Hematopoietic multipotent progenitor cell treated with erythropoietin and hydrocortisone succinate and interleukin-3 and kit ligand, for 15 days (in vitro differentiated cells): ENCODE measurements at places on chromosomes 4 and X.

DNA sequence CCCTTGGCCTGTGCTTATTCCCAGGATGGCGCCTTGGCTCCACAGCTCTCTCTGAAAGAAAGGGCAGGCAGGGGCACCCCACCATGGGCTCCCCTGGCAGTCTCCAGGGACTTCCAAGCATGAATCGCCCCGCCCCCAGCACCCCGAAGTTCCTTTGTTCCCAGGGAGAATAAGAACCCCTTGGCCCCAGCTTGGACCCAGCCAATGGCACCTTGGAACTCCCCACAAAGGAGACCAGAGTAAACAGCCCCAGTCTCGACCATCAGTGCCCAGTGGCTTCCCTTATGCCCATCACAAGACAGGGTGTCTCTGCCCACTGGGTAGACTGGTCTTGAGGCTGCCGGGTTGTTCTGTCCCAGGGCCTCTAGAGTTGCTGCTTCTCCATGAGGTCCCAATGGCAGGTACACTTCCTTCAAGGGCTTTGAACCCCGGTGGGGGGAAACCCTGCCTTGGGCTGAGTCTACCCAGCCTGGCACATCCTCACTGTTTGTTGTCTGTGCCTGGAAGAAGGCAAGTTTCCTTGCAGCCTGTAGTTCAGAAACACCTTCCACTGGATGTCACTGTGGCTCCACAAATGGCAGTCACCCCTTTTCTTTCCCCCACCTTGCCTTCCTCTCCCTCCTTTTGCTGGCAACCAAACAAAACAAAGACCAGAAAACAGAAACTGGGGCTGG, 30.8 kb downstream of the NBDY start:
- no peak for DNase-seq

- DNase-seq, result no peak
Measured at GRCh38 chrX:44282753-44283152, 60.7 kb downstream of the EFHC2 start.

- DNase-seq, result peak; percentile 2
Measured at GRCh38 chrX:44344194-44344593, 722 bp upstream of the EFHC2 start.

- no peak for DNase-seq
Measured at GRCh38 chrX:118652717-118653116, 74.7 kb upstream of the IL13RA1 start.

DNA sequence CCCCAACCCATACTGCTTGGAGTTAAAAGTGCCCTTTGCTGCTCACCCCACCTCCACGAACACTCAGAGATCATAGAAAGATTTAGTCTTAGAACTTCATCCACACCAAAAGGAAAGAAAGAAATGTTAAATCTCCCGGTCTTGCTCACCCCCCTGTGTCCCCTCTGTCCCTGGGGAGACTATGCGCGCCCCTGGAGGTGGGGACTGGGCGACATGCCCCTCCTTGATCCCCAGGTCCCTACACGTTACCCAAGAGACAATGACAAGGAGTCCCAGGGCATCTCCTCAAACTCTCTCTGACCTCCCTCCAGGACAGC, 620 bp downstream of the ITM2A start:
- no peak for DNase-seq

DNA sequence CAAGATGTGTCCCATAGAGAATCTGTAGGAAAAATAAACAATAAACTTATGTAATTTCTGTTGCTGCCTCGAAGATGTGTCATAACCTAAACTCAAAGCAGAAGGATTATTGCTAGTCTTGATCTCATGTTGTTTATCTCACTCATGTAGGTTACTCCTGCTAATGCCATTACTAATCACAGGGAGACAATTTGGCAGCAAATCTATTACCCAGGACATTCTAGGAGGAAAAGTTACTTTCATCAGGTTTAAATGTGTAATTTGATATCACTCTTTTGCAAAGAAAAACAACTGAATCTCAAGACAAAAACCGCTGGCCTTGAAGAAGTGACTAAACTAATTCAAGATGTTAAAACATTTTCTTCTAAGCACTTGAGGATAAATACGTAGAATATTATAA, 34.0 kb downstream of the LDOC1 start:
- DNase-seq, result no peak

DNA sequence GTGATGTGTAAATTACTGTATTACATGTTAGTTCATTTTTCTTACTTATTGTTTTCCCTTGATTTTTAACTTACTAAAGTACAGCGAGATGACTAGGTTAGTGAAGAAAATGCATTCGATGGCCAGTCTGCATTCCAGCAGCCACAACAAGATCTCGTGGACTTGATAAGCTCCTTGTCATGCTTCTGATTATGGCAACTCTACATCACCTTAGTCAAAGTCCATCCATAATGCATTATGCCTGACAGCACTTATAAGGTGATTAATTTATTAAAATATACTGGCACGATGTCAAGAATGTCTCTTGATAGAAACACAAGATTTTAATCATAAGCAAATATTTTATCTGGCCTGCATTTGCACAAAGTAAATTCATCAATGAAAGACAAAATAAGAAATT, 109.9 kb upstream of the NAP1L5 start:
- no peak for DNase-seq

GRCh38 chrX:10482261-10482660, 138.1 kb downstream of the MID1 start:
- DNase-seq, result no peak

DNA sequence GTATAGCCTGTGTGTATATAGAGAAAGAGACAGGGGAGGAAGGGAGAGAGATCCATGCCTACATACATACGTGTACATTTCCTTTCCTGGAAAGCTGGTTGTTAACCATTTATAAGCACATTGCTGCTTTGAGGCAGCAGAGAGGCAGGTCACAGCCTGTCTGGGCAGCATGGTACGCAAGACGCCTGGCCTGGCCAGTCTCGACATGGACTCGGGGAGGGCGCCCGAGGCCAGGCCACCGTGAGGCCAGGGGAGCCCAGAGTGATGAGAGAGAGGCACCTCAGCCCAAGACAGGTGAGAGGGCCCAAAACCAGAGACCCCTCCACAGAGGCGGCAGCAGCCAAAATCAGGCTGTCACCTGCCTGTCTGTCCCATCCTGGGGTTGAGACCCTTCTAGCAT, 3.9 kb downstream of the TREX2 start:
- no peak for DNase-seq

GRCh38 chr4:23169608-23170311, 477.0 kb downstream of the GBA3 start:
- DNase-seq, result no peak

DNA sequence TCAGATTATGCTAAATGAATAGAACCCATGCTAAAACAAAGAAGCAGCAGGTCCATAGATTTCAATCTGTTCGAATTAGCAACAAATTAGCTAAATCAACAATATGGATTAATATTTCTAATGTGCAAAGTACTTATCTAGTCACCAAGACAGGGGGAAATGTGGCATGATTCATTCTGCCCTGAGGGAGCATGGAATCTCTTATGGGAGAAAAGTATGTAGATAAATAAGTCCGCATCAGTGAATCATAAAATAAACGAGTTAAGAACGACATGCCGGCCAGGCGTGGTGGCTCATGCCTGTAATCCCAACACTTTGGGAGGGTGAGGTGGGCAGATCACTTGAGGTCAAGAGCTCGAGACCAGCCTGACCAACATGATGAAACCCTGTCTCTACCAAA, 102.1 kb downstream of the ANOS1 start:
- no peak for DNase-seq

DNA sequence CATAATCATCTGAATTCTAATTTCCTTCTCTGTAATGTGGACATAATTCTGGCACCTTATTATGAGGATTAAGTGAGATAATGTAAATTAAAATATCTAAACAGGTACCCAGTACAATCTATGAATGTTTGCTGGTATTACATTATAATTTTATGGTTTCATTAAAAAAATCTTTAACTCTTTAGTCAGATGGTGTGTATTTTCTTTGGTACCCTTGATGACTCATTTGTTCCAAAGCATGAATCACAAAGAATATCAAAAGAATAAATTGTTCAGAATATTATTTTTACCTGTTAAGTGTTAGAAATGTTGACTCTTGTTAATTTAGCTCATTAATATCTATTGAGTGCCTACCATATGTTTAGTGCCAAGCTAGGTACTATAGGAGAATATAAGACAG, 74.3 kb downstream of the SNX25 start:
- no peak for DNase-seq

DNA sequence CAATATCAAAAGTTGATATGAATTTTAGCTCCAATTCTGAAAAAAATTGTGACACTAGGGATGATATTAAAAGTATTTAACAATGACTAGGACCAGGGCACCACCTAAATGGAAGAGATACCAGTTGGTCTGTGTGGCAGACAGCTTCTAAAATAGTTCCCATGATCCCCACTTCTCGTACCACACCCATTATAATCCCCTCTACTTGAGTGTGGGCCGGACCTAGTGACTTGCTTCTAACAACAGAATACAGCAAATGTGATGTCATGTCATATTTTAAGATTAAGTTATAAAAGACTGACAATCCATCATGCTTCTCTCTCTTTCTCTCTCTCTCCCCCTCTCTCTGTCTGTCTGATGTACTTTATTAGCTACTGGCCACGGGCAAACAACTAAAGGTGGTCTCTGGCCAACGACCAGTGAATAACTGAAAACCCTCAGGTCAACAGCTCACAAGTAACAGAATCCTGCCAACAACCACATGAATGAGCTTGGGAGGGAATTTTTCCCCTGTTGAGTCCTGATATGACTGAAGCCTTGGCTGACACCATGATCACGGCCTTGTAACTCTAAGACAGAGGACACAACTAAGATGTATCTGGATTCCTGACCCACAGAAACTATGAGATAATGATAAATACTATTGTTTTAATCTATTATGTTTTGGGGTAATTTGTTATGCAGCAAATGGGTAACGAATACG, 34.4 kb downstream of the FAM13A start:
- no peak for DNase-seq

GRCh38 chrX:111411557-111411956, 435 bp downstream of the DCX start:
- no peak for DNase-seq

- no peak for DNase-seq
Measured at GRCh38 chr4:74335341-74336021, 27.2 kb downstream of the EPGN start.

- DNase-seq, result no peak
Measured at GRCh38 chr4:100926039-100926717, 408.4 kb upstream of the EMCN start.

DNA sequence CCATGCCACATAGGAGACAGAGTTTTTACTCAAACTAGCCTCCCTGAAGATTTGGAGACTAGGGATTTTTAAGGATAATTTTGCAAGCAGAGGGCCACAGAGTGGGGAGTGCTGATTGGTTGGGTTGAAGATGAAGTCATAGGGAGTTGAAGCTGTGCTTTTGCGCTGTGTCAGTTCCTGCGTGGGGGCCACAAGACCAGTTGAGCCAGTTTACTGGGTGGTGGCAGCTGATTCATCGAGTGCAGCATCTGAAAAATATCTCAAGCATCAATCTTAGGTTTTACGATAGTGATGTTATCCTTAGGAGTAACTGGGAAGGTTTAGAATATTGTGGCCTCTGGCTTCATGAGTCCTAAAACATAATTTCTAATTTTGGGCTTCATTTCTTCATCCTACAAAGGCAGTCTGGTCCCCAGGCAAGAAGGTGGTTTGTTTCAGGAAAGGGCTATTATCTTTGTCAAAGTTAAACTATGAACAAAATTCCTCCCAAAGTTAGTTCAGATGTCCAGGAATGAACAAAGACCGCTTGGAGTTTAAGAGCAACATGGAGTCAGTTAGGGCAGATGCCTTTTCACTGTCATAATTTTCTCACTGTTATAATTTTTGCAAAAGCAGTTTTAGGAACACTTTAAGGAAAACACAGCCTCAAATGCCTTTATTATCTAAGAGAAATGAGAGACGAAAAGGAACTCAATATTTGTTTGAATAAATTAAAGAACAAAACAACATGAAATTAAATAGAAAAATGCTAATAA, 960.8 kb upstream of the PRKX start:
- DNase-seq, result no peak

- no peak for DNase-seq
Measured at GRCh38 chr4:20091781-20092180, 159.9 kb upstream of the SLIT2 start.

DNA sequence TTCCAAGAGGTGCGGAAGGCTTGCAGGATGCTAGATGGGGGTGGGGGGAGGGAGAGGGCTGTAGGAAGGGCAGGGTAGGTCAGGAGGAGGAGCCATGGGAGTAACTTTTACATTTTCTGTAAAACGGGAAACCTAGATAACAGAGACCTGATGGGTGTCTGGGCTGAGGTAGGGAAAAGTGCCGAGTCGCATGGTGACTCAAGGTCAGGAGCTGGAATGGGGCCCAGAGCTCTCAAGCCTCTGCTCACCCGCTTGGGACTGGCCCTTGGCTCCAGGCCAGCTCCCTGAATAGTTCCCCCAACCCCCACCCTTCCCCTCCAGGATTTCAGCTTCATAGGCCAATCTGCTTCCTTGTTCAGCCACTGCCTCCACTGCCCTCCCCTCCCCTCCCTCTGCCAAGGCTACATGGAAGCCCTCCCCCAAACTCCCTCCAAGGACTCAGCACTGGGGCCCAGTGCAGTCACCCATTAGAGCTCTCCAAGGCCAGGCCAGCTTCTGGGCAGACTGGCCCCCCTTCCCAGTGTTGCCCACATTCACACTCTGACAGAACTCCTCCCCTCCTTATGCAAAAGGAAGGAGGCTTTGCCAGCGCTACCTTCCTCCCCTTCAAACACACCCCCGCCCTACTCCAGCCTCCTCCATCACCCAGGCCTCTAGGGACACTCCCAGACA, 43.6 kb downstream of the TSC22D3 start:
- DNase-seq, result no peak

DNA sequence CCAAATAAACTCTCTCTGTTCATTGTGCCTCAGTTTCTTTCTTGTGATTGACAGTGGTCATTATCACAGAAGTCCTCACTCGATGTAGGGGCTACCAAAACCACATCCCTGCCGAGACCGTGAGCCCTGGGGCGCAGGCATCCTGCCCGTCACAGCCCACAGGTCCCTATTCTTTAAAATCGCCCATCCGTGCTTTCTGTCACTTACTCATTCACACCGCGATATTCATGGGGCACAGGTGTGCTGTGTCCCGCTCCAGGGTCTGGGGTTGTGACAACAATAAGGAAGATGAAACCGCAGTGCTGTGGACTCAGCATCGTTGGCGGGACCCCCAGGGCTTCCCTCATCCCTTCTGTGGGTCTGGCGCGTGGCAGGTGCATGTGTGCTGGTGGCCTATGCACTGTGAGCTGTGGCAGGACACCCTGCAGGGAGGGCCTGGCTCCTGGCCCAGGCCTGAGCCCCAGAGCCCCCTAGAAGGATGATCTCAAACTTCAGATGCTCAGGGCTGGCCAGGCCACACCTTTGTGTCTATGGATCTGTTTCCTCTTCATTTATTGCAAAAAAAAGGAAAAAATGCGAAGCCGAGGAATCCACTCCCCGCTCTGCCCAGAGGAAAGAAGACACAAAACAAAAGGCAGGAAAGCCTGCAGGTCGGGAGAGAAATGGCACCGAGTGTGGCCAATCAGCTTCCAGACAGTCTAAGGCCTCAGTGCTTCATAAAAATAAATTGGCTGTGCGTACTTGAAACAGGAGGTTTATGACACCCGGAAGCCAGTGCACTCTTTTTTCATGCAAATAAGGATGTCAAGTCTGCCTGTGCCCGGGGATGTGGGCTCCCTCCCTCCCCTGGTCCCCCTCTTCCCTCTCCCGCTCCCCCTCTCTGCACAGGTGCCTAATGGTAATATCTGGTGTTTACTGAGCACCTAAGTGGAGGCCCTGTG, 109.5 kb upstream of the ADRA2C start:
- no peak for DNase-seq

- DNase-seq, result no peak
Measured at GRCh38 chr4:74920704-74921103, 12.2 kb upstream of the PARM1 start.

GRCh38 chrX:131802836-131803626, 220.1 kb upstream of the STK26 start:
- peak; percentile 21 for DNase-seq
